ENCODE measurements at places on chromosomes 2 and 18.

GRCh38 chr2:197059477-197059876 is 133.0 kb upstream of the PGAP1 start:
- DNase-seq: no peak

DNA sequence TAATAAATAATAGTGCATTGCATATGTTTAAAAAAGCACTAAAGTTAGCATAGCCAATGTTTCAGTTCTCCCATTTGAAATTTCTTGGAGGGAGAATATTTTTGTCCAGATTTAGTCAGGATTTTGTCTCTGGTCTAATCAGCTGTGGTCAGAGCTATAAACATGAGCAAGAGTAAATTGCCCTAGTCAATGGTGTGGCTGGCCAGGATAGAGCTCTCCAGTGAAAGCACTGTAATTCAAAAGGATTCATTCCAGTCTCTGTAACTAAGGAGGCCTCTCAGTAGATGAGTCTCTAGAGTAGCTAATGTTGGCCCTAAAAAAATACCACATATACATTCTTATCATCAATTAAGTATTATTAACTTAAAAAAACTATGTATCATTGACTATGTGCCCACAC is 241.6 kb downstream of the CDCA7 start:
- no peak for DNase-seq

GRCh38 chr2:675982-676646 is 1.1 kb downstream of the TMEM18 start:
- no peak for DNase-seq

GRCh38 chr2:12050396-12050795 is 304.0 kb downstream of the LPIN1 start:
- DNase-seq: no peak

DNA sequence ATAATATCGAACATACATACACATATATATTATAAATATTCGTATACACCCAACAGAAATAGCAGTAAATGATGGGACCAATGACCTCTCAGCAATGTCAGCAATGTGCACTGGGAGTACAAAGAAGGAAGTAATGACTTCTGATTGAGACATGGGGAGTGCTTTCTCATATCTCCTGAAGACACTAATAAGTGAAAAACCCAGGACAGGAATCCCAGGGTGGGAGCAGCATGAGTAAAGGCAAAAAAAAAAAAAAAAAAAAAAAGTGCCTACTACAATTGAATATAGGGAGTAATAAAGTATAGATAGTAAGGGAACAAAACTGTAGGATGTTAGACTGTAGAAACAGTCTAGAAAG is 491.3 kb downstream of the IRS1 start:
- DNase-seq: no peak

DNA sequence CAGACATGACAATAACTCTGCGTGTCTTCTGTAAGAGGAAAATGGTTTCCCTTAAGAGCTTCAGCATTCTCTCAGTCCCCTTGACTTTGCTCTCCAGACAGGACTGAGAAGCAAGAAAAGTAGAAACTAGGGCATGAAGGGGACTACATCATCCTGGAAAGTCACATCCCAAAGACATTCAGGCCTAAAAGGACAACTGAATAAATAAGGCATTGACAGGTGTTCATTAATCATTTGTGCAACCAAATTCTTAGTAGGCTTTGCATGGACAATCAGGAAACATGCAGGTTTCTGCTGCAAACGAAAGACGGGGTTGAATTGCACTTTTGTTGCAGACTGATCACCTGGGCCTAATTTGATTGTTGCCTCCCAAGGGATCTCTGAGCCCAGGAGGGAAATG is 1.2 kb upstream of the SGPP2 start:
- no peak for DNase-seq

- DNase-seq: no peak
Observed at GRCh38 chr2:113246606-113247005, 32.1 kb downstream of the PAX8 start.

GRCh38 chr2:174791020-174791419 is 26.7 kb upstream of the CHRNA1 start:
- DNase-seq: no peak

GRCh38 chr18:46265196-46266156 is 161.3 kb downstream of the HAUS1 start:
- no peak for DNase-seq

DNA sequence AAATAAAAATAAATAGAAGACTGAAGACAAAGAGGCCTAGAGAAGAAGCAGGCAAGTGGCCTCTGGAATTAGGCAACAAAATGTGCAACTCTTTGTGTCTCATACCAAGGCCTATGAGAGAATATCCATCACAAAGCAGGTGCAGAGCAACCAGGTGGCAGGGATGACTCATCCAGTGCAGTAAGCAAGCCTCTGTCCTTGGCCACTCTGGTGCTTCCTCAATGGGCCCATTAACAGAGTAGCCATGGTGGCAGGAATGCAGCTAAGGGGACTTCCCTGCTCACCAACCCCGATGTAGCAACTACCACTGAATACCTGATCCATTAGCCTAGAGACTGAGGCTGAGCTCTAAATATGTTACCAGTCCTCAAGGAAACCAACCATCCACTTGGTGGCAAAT is 11.0 kb upstream of the EPG5 start:
- DNase-seq: no peak

- no peak for DNase-seq
Observed at GRCh38 chr2:154402213-154402612, 296.3 kb upstream of the KCNJ3 start.

DNA sequence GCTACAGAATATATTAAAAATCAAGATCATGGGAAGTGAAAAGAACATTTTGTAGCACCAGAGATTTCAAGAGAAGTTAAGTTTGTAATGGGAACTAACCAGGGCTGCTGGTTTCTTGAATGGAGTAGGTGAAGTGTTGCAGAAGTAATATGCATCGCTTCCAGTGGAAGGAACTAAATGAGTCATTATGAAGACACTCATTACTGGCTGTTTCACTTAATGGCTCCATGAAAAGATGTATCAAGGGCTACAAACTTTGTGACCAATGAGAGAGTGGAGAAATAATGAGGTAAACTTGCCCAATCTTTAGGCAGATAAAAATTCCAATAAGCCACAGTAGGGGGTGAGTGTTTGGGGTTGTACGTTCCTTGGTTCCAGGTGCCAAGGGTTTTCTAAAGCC is 380.4 kb upstream of the POU3F3 start:
- DNase-seq: no peak

All from CD4-positive, alpha-beta T cell treated with Interleukin-17A for 1 hour (primary cell).